Anterior cingulate cortex (tissue), 58 donors: ENCODE measurements at places on chromosomes 16 and 17.

- DNase-seq, result no peak
These were observed 2.1 kb upstream of the MRPL28 start for GRCh38 chr16:372302-372983.

GRCh38 chr17:28929787-28930186 is 21.5 kb downstream of the PHF12 start:
- DNase-seq, result no peak

GRCh38 chr16:27154705-27155521 is 48.4 kb upstream of the KDM8 start:
- DNase-seq, result no peak

- DNase-seq, result no peak
These were observed 66.3 kb upstream of the GSE1 start for GRCh38 chr16:85546585-85547447.
